Stimulated activated CD8-positive, alpha-beta memory T cell treated with anti-CD3 and anti-CD28 coated beads, Interleukin-2, amount 100 ng/mL, for 48 hours (primary cell): ENCODE measurements at places on chromosomes 4 and X.

DNA sequence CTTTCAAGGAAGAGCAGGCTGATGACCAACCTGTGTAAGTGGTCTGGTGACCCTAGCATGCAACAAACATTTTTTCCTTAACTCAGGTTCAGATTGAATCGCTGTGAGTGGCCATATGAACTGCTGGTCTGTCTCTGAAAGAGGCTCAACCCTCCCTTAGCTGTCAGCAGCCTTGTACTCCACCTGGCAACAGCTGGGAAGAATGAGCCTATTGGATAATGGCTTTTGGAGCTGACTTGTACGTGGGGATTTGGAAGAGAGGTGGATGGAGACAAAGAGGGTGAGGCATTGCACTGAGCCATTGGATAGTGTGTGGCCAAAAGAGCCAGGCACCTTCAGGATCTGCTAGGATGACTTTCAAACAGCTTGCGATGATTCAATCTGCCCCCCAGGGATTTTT lies 35.7 kb upstream of the BMP15 start:
- no peak for DNase-seq

DNA sequence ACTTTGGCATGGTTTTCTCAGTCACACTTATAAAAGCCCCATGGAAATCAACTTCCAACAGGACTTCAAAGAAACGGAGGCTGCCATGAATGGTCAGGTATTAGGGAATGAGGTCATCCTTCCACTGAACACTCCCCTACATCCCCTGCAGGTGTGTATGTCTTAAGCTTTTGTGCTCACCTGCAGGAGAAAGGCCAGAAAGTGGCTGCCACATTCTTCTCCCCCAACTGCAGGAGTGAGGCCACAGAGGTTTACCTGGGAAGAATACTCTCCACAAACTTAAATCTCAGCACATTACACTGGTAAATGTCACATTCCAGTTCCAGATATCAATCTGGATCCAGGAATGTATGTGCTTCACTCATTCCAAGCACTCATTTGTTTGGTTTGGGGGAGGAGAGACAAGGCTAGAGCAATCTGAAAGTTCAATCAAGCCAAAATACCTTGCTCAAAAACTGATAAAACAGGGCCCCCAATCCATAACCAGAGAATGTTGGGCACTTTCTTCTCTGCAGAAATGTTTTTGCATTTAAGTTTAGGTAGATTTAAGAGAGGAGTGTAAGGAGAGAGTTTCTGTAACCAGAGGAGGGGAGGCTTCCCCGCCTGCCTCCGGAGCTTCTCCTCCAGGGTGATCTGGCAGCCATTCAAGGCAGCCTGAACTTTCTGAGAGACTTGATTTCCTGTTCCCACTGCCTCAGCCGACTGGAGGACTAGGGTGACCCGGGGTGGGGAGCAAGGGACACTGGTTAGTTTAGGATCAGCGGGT lies 15.4 kb downstream of the FAM9C start:
- no peak for DNase-seq

DNA sequence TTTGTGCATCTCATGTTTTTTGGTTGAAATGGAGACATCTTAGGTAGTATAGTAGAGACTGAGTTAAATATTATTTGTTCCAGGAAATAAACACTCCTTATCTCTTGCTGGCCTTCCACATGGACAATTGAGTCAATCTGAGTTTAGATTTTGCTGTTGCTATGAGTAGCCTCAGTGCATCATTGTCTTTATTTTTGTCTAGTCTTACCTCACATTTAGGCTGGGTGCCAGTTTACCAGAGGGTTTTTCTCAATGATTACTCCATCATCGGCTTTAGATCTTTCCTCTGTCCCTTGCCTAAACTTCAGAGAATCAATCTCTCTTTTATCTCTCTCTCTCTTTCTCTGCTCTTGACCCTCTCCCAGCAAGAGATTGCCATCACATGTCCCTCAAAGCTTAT lies 73.6 kb downstream of the GABRB1 start:
- DNase-seq = no peak

DNA sequence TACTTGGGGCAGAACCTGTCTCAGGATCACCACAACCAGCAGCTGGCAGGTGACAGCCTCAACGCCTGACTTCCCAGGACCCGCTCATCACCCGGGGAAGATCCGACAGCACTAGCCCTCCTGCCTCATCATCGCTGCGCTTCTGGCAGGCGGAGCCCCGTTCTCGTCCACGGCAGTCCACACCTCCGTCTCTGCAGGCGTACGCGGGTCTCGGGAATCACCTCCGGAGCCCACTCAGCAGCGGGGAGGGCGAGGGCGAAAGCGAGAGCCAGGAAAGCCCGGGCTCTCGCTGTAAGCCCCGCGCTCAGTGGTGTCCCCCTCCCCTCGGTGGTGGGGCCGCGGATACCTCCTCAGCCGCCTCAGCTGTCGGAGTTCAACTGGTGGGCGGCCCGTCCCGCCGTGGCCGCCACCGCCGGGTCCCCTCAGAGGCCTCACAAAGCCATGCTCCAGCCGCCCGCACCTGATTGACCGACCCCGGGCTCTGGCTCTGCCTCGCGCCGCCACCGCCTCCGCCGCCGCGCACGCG lies 518 bp upstream of the CNKSR2 start:
- DNase-seq = no peak

- DNase-seq = no peak
Observed at GRCh38 chr4:10552591-10553280, 95.5 kb upstream of the ZNF518B start.

GRCh38 chr4:94558392-94558904 lies 106.7 kb downstream of the PDLIM5 start:
- DNase-seq = no peak

DNA sequence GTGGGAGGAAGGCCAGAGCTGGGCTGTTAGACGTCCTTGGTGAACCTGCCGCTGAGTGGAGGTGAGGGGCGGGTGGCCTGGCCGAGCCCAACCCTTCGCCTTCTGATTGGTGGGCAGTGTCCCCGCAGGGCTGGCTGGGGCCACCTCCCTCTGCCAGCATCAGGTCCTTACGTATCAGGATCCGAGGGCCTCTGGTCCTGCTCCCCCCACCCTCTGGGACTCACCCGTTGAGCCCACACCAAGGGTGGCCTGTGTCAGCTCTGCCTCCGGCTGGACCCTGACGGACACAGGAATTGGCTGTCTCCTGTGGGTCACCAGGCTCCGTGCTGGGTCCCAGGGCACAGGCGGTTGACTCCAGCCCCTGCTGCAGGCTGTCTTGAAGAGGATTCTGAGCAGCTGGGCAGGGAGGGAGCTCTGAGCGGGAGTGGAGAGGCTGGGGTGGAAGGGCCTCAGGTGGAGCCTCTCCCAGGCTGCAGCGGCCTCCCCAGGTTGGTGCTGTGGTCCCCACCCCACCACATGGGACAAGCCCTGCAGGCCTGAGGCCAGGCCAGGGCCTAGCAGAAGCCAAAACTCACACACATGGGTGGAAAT lies 58.4 kb upstream of the NKX1-1 start:
- no peak for DNase-seq

- no peak for DNase-seq
Observed at GRCh38 chr4:69910016-69910782, 20.7 kb upstream of the CSN1S1 start.

DNA sequence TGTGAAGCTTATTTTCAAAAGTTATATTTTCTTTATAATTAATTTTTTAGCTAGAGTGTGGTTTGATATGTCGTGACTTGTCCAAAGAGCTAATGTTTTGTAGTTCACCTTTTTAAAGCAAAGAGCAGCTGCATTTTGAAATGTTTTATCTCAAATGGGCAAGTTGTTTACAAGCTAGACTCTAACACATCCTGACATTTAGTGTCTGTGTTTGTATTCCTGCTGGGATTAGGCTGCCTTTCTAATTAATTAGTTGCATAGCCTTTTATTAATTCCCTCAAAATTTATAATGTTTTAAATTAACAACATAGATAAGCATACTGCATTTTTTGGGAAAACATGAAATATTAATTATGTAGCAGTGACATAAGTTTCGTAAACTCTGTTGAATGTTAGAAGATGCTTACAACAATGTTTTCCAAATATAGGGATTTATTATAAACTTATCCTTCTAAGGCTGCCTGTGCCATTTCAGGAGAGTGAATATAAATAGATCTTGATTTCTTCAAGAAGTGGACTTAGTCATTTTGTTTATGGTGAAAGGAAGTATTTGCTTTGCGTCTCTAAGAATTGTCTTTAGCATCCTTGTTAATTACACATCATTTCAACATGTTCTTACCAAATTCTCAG lies 37.7 kb upstream of the NUDT6 start:
- DNase-seq = no peak

GRCh38 chrX:136742721-136743379 lies 37.9 kb downstream of the ARHGEF6 start:
- no peak for DNase-seq

DNA sequence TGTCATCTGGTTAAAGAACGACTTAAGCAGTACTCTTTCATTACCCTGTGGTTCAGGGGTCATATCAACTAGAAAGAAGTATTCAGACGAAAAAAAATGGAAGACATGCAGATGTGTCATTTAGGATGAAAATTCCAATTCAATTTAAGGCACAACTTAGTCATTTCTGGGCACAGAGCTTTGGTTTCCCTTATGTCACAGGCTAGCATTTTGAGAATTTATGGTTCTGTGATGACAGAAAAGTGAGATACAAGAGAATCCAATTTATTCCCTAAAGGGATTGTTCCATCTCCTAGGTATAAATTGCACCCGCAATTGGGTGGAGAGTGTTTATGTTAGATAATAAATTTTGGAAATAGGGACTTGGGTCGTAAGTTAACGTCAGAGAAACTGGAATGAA lies 306.6 kb downstream of the STK32B start:
- no peak for DNase-seq

DNA sequence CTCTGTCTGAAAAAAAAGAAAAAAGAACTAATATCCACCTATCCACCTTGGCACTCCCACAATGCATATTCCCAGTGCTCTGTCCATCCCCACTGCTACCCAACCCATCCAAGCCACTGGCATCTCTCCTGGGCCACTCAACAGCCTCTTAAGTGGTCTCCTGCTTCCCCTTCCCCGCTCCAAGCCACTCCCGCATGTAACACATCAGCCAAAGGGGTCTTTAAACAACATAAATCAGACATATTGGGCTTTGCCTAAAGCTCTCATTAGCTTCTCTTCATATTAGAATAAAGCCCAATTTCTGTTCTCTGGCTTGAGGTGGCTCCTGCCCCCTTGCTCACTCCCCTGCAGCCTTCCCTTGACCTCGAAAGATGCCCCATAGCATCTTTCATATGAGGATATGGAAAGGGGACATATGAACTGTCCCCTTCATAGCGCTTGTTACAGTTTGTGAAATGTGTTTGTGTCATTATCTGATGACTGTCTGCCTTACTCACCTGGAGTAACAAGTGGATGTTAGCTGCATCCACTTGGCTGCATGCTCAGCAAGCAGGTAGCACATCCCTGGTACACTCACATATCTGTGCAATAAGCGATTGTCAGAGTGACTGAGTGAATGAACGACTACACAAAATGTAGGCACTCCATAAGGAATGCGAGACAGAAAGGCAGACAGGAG lies 3.1 kb downstream of the BLOC1S4 start:
- DNase-seq = no peak

GRCh38 chr4:145739845-145740244 lies 59.9 kb downstream of the C4orf51 start:
- no peak for DNase-seq

- DNase-seq = no peak
Observed at GRCh38 chr4:67049446-67049845, 495.9 kb downstream of the CENPC start.

DNA sequence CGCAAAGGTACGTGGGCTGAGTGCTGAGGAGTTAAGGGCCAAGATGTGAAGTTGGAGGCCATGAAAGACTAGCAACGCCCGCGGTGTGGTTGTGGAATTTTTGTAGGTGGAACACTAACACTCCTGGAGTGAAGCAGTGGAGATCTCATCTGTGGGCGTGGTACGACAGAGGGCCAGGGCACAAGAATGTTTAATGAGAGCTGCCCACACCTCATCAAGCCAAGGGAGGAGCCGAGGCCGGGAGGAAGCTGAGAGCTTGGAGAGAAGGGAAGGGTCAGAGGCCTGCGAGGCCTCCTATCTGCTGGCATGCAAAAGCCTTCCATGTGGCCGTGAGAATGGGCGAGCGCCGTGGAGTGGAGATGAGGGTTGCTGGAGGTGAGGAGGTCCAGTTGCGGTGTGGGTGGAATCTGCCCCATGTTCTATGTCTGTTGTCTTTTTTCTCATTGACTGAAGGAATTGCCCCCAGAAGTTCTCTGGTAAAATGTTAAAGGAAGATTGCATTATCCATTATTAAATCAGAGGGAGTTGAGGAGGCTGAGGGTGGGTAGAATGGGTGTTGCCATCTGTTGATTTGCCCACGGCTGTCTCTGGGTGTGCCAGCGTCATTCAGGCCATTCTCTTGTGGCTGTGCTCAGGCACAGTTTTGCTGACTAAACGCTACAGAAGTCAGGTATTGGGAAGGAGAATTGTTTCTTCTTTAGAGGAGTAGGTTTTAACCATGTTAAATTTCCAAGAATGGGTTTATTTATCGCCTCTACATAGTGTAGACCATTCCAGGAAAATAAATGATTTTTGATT lies 19.8 kb downstream of the SNX25 start:
- no peak for DNase-seq

GRCh38 chr4:59608466-59608865 lies 1591.7 kb upstream of the ADGRL3 start:
- DNase-seq = no peak

DNA sequence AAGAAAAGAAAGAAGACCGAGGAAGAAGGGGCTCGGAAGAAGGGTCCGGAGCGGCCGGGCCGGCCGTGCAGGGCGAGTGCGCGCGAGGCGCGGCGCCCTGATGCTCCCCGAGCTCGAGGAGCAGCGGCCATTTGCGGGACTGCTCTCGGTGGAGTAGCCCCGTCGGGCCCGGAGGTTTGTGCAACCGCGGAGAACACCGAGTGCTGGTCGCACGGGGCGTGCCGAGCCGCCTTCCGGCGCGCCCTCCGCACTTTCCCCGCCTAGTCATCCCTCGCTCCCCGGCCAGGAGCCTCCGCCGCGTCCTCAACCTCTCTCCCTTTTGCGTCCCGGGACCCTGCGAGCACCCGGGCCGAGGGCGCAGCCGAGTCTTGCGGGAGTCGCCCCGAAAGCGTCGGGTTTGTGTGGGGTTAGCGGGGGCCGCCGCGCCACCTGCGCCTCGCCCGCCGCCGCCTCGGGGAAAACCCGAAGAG lies 127.4 kb downstream of the LAS1L start:
- no peak for DNase-seq

DNA sequence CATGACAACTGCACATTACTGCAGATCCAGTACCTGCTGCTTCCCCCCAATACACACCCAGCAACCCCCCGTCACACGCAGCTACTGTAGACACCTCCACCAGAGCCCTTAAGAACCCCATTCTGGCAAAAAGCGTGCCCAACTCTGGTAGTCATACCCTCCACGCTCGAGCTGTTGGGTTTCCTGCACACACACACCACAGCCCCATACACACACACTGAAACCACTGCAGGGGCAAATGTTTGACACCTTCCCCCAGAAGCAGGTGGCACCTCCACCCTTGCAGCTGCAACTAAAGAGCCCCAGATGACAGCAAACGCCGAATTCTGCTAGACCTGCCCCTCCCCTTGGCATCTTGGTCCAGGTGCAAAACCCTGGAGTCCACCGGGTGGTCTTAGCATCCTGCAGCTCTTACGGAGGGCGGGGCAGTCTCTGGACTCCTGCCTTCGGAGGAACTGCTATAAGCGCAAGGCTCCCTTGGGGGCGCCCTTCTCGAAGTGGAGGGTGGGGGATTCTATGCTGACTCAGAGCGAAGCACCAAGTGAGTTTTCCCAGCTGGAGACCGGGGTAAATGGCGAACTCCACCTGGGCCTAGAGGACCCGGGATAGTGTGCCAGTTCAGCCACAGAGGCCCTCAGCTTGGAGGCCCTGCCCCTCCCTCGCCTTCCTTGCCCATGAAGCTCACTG lies 1.5 kb downstream of the FRMPD3 start:
- no peak for DNase-seq
